IMR-90 (cell line): ENCODE measurements at places on chromosomes 11 and 22.

- DNase-seq = peak; percentile 20
Observed at GRCh38 chr22:41092847-41093411, 537 bp downstream of the EP300 start.

- peak; percentile 42 for DNase-seq
Observed at GRCh38 chr22:44595841-44596341, 97.9 kb upstream of the RTL6 start.

DNA sequence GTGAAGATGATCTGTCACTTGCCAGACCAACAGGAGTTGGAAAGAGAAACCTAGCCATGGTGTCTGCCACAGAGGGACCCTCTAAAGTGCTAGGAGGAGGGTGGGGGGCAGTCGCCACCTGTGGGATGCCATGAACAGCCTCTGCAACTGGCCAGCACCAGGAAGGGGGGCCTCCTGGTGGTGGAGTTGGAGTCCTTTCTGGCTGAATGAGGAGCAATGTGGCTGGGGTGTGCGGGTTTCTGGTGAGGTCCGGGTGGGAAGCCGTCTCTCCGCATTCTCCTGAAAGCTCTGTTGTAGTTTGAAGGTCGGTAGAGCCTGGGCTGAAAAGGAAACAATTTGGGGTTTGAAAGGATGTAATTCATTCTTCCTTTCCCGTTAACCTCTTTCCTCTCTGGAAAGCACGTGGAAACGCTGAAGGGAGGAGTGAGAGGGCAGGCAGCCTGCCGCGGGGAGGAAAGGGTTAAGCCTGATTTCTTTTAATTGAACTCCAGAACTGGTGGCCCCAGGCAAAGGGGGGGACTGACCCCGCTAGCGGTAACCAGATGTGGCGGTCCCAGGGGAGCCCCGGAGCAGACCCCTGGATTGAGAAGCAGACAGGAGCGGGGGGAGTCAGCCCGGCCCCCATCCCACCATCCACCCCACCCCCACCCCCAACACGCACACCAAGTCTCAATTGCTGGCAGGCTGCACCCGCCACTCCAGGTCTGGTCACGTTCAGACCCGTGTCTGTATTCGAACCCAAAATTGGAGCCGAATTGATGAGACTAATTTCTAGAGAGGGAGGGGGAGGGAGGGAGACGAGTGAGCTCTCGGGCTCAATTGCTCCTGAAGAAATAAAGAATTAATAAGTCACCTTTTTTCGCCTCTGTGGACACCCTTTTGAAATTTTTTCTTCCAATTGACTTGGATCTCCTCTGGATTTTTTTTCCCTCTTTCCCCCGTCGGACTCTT is 1.8 kb upstream of the FLI1 start:
- DNase-seq = no peak

- peak; percentile 27 for DNase-seq
Observed at GRCh38 chr11:35969089-35970042, 25.5 kb downstream of the LDLRAD3 start.

DNA sequence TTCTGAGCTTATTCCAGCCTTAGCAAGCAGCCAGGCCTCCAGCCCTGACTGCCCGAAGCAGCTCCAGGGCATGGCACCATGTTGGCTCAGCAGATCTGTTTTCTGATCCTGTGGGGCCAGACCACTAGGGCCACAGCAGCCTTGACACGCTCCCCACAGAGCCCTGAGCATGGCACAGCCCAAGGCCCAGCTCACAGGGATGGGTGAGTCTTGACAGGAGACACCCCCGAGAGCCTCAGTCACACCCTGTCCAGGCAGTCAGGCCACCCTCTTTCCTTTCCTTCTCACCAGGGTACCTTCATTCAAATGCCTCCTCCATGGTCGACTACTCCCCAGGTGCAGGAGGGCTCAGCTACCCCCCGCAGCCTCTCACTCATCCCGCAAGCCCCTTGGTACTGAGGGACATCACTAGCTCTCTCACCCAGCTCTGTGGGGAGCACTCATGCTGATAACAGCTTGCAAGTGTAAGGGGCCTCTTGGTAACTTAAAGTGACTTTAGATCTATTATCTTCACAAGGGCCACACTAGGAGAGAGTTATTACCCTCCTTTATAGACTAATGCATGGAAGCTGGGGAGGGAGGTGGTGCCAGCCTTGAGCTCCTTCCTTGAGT is 3.9 kb upstream of the CDC42BPG start:
- DNase-seq = no peak

DNA sequence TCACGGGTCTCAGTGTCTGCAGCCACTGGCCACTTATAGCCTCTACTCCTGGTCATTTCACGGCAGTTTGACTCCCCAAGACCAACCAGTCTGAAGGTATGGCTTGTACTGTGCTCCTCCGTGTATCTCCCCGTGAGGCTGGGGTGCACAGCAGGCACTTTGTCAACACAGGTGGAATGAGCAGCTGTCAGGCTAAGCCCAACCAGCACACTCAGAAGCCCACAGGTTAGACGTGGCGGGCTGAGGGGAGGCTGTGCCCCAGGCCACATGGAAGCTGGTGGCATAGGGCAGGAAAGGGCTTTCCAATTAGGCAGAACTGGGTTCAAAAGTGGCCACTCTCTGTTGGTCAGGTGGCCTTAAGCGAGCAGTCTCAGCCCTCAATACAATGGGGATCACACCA is 7.0 kb downstream of the TP53I11 start:
- DNase-seq = no peak
